ENCODE measurements at places on chromosomes 6 and 20.

DNA sequence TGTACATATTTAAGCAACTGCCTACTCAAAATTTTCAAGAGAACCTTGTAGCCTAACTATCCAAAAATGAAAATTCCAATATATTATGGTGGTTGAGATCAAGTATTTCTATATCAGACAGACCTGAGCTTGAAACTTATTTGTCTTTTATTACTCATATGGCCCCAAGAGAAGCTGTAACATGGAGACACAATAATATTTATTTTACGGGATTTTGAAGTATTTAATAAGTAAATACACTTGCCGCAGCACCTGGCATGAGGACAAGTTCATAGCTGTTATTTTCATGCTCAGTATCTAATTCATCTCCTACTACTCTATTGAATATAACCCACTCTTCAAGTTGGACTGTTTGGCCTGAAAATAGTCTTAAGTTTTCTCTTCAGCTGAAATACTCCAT lies 28.0 kb downstream of the PTPRK start:
- DNase-seq = no peak

- no peak for DNase-seq
Measured at GRCh38 chr20:58580474-58580835, 65.3 kb upstream of the APCDD1L start.

GRCh38 chr6:12504325-12504966 lies 212.1 kb upstream of the PHACTR1 start:
- peak; percentile 47 for DNase-seq

GRCh38 chr20:61930776-61931475 lies 134.8 kb downstream of the TAF4 start:
- peak; percentile 77 for DNase-seq

- DNase-seq = no peak
Measured at GRCh38 chr20:41178904-41179432, 41.6 kb downstream of the PLCG1 start.
